H54 (cell line): ENCODE measurements at places on chromosomes 5 and 9.

DNA sequence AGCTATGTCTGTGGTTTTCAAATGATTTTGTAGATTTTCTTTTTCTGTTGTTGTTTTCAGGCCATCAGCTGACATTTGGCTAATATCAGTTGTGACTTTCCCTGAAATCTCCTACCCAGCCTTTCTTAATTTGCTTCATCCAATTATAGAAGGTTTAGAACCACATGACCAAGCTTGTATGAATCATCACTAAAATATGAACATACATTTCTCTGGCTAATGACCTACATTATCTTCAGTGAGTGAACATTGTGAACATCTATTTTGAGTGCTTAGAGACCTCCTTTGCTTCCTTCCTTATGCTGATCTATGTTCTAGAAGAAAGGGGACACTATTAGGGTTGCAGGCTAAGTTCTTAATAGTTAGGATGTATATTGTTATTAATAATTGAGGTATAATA is 532.5 kb downstream of the RAB3C start:
- DNase-seq = no peak

- DNase-seq = no peak
Observed at GRCh38 chr5:66655395-66656324, 59.5 kb downstream of the MAST4 start.

DNA sequence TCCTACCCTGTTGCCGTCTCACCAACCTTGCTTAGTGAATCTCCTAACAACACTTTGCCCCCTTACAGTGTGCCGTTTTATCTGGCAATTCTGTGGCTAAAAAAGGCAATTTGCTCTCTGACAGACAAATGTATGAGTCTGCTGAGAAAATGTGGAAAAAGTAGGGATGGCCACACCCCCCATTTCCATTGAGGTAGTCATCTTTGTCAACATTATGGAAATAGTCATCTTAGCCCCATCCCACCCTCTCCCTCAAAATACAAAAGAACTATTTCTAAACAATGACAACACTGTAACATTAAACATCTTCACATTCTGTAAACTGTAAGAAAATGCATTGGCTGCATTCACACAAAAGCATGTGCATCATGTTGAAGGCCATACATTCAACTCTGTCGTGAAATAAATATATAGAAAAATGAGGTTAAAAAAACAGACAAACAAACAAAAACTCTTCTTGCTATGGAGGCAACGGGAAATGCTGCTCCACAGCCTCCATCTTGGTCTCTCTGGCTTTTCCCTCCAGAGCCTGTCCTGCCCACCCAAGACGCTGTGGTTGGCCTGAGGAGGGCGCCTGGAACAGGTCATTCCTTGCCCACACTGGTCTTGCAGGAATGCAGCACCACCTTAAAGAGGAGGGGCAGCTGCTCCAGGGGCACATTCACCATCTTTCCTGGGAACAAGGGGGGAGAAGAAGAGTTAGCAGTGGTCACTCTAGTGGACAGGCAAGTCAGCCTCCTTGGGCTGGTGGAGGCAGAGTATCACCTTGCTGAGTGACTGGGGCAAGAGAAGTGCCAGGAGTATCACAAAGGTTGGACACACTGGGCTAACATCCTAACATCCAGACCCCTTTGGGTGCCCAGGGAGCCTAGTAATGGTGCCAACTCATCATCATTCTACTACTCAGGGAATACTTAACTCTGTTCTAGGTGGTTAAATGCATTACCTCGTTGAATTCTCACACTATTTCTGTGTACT is 15.2 kb upstream of the NR5A1 start:
- DNase-seq = no peak

- no peak for DNase-seq
Observed at GRCh38 chr5:68223904-68224303, 8.3 kb downstream of the PIK3R1 start.

DNA sequence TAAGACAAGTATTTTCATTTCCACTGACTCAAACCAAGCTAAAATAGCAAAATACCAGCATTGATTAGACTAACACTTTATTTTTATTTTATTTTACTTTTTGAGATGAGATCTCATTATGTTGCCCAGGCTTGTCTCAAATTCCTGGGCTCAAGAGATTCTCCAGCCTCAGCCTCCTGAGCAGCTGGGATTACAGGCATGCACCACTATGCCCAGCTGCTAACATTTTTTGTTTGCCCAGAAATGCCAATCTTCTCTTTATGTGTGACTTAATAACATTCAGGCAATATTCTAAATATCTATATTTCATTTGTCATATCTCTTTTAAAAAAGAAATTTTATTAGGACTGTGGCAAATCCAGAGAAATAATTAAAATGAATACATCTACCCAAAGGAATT is 55.0 kb downstream of the OXCT1 start:
- DNase-seq = no peak

DNA sequence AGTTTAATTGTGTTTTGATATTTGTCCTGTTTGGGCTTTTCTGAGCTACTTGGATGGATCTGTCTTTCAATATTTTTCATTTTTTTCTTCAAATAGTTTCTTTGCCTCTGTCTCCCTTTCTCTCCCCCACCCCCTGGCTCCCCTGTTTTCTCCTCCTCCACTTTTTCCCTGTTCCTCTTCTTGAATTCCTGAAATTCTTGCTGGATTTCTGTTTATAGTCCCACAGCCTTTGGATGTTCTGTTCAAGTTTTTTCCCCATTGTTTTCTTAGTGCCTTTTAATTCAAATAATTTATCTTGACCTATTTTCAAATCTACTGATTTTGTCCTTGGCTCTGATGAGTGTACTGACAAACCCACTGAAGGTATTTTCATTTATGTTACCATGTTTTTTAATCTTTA is 113.0 kb downstream of the VPS13A start:
- no peak for DNase-seq
